ENCODE measurements at places on chromosomes 4 and X.

DNA sequence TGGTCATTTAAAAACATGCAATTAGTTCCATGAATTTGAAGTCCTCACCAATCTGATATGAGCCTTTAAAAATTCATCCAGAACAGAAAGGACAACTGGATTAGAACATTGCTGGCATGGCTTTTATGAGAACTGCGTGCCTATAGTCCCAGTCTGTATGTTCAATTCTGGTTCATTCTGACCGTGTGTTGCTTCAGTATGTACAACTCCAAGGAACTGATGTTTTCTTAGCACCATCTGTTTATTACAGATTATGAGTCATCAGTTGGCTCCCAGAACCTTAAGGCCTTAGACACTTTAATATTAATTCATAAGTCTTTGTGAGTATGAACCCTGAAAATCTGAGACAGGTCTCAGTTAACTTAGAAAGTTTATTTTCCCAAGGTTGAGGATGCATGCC lies 115.0 kb downstream of the CEP44 start:
- no peak for DNase-seq

DNA sequence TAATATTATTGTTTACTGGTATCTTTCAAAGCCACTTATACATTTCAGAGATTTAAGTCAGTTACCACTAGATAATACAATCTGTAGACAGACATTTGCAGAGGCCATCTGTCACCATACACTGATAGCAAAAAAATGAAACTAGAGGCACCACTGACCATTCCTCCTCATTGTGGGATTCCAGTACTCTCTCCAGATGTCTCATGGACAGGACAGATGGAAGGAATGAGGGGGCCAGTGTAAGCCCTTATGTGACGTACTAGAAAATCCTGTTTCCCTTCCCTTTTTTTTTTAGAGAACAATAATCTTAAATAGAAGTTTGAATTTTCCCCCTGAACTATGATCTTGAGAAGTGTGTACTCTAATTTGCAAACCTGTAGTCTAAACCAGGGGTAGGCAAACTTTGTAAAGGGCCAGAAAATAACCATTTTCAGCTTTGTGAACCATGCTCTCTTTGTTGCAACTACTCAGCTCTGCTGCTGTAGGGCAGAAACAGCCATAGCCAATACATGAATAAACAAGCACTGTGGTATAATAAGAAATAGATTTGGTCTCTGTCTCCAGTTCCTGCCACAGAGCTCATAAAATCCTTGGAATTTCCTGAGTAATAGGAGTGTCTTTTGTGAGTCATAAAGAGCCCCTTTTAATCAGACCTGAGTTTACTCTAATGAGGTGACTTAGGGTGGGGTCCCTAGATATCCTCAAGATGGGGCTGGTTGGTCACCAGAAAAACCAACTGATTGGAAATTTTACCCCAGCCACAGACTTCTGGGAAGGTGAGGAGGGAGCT lies 90.4 kb downstream of the MOSPD2 start:
- no peak for DNase-seq

DNA sequence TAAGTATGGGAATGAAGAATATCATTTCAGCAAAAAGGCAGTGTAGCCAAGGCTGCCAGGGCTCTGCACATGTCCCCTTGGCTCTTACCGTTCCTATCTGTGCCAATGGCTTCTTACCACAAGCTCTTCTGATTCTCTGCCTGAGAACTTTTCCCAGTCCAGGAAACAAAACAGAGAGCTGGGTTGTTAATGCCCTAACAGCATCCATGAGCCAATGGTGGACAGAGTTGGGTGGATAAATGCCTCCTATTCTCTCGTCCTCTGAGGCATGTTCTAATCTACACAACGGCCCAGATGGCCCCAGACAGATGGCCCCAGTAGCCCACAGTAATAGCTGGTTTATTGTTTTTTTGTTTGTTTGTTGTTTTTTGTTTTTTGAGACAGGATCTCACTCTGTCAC lies 28.0 kb downstream of the SCD5 start:
- DNase-seq: no peak

GRCh38 chr4:118029224-118029623 lies 5.1 kb upstream of the NDST3 start:
- DNase-seq: no peak

- DNase-seq: no peak
These were observed 215.8 kb upstream of the SMIM31 start for GRCh38 chr4:164538097-164538496.

Measured in body of pancreas (tissue), 4 donors.